ENCODE measurements at places on chromosomes 6 and 20. TPM values are rescaled to one million over a fixed set of nuclear protein-coding genes. Genes with fewer than 3 reads are reported as not detected.

The MUC21 gene
- total RNA-seq: not detected

The HLA-DQA1 gene
- total RNA-seq: not detected

The DNMT3B gene
- 1.5 TPM for total RNA-seq

The OPRM1 gene
- not detected for total RNA-seq

The KHDC1L gene
- total RNA-seq: not detected

The IDH3B gene
- total RNA-seq: 67.0 TPM

The AKAP12 gene
- total RNA-seq: 2.1 TPM

The XKR7 gene
- total RNA-seq: not detected

The TFAP2C gene
- total RNA-seq: 8.2 TPM

The JPH2 gene
- total RNA-seq: 0.68 TPM

The CD93 gene
- total RNA-seq: under 0.01 TPM

The TGM2 gene
- total RNA-seq: 0.68 TPM

The RIMS4 gene
- not detected for total RNA-seq

Data from nasal cavity respiratory epithelium epithelial cell of viscerocranial mucosa (primary cell).